ENCODE measurements at places on chromosomes 16 and 17. TPM values are rescaled to one million over a fixed set of nuclear protein-coding genes. Genes with fewer than 3 reads are reported as not detected.

Gene AOC3
- total RNA-seq, result not detected

Gene ASGR1
- total RNA-seq, result not detected

Gene TLCD2
- 0.32 TPM for total RNA-seq

Gene TMEM238L
- not detected for total RNA-seq
